ENCODE measurements at places on chromosomes 1 and 21.

DNA sequence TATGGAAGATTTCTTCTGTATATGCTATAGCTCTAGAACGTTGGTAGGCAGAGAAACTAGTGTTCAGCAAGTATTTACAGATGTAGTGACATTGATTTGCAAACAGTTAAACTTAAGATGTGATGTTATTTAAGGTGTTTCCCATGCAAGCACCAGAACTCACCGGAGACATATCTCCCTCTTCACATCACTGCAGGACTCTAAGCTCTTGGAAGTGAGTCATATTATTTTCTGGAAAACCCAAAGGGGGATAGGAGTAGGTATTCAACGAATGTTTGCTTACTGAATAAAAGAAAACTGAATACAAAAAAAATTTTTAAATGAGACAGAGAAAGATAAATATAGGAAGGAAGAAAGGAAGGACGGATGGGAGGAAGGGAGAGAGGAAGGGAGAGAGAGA, 25.0 kb downstream of the RGS4 start:
- no peak for DNase-seq

- no peak for DNase-seq
Observed at GRCh38 chr1:65558215-65558614, 137.7 kb downstream of the LEPR start.

DNA sequence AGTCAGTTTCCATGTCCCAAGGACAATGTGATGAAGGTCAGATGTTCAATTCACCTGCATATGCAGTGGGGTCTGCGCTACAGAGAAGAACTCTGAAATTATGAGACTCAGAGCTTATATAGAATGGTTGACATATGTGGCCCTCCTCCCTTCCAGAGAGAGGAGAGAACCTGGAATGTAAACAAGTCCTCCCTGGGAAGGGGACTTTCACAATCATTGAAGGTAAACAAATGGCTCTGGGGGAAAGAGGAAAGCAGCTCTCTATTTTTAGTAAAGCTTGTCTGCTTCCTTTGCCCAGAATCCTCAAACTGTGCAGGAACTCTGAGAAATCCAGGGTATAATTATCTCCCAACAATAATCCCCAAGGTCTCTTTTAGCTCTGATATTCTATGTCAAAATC, 9.8 kb downstream of the OVGP1 start:
- DNase-seq, result no peak

DNA sequence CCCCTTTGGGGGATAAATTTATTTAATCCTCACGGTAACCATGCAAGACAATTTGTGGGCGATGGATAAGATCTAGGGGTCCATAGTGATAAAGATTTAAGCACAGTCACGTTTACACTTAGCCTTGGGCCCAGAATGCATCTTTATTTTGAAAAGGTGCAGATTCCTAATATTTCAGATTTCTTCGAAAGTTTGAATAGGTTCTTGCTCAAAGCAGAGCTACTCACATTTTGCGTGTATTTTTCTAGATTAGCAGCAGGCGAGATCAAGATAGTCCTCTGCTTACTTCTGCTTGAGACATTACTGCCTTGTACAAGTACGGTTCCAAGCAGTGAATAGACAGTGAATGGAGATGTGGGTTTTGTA, 647 bp downstream of the TSEN15 start:
- no peak for DNase-seq

DNA sequence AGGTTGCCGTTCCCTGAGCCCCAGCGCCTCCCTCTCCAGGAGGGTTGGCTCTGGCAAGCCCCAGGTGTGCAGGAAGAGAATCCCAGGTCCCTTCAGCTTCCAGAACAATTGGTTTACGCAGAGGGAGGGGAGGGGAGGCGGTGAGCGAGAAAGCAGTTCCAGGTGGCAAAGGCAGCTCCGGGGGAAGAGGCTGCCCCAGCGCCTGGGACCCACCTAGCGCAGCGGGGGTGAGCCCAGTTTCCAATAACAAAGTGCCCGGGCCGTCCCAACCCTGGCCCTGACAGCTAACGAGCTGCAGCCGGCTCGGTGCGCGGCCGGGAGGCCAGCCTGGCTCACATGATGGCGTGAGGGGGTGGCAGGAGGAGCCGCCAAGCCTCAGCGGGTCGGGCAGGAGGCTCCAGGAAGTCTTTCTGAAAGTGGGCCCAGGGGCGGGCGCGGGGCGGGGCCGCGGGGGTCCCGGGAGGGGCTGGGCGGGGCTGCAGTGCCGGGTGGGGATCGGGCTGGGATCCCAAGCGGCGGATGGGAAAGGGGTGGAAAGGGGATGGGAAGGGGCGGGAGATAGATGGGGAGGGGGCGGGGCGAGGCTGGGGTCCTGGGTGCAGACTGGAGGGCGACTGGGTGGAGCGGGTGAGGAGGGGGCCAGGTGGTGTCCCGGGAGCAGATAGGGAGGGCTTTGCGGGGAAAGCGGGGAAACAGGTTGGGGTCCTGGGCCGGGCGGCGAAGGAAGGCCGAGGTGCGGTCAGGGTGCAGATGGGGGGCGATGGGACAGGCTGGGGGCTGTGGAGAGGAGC, 22.8 kb downstream of the DHRS3 start:
- DNase-seq, result peak; percentile 79

DNA sequence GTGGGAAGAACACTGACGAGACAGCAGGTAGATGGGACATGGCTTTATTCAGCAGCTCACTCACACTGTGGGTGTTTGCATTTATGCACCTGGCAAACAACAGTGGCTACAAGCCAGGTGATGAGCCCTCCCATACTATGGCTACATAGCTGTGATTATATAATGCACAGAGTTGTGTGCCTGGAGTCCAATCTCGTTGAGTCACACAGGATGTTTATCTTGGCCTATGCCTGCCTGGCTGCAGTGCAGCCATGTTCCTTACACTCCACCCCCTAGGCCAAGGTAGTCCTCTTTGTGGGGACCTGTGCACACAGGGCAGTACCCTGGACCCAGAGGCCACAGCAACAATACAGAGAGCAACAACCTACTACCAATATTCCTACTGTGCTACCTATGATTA, 1643.8 kb downstream of the MRPL39 start:
- no peak for DNase-seq

- DNase-seq, result no peak
Observed at GRCh38 chr1:113895961-113896360, 8.6 kb upstream of the BCL2L15 start.

- DNase-seq, result no peak
Observed at GRCh38 chr1:207029701-207030521, 2.6 kb downstream of the C1orf116 start.

GRCh38 chr1:149849111-149849946, 50.0 kb upstream of the BOLA1 start:
- DNase-seq, result peak; percentile 26

GRCh38 chr1:69363236-69363635, 204.5 kb upstream of the LRRC7 start:
- DNase-seq, result no peak

GRCh38 chr1:90412563-90412962, 304.5 kb downstream of the BARHL2 start:
- DNase-seq, result no peak

DNA sequence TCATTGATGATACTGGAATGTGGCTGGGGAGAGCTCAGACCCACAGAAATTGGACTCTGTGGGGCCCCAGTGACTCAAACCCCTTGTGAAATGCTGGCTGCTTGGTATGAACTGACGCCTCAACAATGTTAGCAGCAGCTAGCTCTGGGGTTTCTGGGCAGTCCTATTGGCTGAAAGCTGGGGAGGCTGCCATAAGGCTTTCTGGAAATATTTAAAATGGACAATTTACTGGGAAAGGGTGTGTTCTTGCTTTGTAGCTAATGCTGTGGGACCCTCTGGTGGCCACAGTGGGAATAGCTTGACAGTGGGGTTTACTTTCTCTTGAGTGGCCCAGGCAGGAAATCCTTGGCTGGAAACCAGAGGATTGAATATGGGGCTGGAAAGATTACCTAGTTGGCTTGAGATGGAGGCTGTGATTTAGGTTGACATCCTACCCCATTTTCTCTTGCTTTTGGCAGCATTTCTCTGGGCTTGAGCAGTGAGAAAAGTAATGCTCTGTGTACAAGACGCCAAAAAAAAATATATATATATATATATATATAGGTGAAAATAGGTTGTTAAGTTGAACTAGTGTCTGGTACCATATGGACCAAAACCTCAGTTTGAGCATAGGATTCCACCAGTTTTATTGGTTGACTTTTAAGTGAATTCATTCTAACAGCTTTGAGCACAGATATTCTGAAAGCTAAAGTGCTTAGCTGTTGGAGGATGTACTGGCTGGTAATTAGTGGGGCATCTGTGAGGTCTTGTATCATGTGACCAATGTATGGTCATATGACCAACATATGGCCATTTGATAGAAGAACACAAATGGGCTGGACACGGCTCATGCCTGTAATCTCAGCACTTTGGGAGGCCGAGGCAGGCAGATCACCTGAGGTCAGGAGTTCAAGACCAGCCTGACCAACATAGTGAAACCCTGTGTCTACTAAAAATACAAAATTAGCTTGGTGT, 8.2 kb upstream of the S100A10 start:
- peak; percentile 76 for DNase-seq

DNA sequence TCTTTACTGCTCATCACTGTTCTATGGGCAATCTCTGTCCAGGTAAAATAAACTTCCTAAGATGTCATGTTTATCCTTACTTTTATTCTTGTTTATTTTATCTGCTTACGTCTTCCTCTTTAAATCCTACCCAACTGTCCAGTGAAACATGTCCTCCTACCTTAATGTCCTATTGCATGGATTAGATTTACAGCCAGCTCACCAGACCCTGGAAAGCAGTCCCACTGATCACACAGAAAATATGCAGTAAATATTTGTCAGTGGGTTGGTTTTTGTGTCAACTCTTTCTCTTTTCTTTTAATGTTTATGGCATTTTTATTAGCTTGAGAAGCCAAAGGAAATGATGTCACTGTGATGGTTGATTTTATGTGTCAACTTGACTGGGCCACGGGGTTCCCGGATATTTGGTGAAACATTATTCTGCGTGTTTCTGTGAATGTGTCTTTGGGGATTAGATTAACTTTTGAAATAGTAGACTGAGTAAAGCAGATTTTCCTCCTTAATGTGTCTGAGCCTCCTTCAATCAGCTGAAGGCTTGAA, 258.3 kb downstream of the SRGAP2C start:
- DNase-seq, result no peak

GRCh38 chr1:196309386-196309785, 298.9 kb downstream of the KCNT2 start:
- DNase-seq, result no peak

- peak; percentile 65 for DNase-seq
Observed at GRCh38 chr1:192632641-192633532, 3.1 kb upstream of the RGS13 start.

DNA sequence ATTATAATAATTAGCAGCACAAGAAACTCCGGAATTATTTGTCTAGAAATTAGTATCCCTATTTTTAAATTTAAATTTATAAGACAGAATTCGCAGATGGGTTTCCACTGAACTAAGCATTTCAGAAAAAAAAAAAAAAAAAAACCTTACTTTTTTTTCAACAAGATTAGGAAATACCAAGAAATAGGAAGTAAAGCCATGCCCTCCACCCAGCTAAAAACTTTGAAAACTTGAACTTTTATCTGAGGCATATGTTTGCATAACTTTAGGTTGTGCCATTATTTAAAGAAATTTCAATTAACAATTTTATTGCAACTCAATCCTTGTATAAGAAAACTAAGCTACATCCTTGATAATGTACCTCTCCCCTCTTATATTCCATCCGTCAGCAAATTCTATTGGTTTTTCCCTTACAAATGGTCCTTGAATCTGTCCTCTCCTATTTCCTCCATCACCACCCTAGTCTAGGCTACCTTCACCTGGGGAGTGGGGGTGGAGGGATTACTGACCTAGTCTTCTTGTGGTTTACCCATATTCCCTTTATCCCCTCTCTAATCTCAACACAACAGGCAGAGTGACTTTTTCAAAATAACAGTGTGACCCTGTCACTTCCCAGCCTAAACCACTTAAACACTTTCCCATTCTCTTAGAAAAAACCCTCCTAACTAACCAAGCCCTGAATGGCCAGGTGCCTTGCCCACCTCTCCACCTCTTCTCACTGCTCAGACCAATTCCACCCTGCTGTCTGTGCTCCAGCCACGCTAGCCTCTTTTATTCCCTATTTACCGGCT, 1.4 kb upstream of the EVI5 start:
- DNase-seq, result no peak

- no peak for DNase-seq
Observed at GRCh38 chr1:43286115-43286514, 734 bp upstream of the C1orf210 start.

DNA sequence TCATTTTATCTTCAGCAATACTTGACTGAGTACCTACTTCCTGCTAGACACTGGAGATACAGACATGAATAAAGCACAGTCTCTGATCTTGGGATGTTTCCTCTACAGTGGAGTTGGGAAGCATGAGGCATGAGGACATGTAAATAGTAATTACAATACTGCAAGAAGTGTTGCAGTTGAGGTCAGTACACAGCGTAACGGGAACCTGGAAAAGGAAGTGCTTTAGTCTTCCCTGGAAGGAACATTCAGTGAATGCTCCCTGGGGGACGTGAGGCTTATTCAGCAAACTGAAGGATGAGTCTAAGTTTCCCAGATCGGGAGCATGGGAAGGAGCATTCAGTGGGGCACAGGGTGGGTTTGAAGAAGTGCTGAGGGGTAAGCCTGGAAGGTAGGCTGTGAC, 112.4 kb downstream of the PIK3R3 start:
- DNase-seq, result no peak

DNA sequence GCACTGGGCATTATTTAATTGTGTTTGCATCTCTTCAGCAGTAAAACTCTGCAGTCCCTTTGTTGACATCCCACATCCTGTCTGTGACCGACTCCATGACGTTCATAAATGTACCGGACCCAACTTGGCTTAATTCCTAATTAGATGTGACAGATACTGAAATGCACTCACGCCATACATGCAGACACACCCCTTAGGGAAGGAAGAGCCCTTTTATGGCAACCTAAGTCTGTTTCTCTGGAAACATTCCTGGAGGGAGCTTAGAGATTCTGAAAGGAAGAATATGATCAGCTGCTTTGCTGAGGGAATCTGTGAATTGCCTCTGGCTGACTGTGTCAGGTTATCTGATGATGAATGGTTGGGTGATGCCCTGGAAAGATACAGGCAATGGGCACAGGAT, 33.4 kb downstream of the ADAMTS5 start:
- no peak for DNase-seq

DNA sequence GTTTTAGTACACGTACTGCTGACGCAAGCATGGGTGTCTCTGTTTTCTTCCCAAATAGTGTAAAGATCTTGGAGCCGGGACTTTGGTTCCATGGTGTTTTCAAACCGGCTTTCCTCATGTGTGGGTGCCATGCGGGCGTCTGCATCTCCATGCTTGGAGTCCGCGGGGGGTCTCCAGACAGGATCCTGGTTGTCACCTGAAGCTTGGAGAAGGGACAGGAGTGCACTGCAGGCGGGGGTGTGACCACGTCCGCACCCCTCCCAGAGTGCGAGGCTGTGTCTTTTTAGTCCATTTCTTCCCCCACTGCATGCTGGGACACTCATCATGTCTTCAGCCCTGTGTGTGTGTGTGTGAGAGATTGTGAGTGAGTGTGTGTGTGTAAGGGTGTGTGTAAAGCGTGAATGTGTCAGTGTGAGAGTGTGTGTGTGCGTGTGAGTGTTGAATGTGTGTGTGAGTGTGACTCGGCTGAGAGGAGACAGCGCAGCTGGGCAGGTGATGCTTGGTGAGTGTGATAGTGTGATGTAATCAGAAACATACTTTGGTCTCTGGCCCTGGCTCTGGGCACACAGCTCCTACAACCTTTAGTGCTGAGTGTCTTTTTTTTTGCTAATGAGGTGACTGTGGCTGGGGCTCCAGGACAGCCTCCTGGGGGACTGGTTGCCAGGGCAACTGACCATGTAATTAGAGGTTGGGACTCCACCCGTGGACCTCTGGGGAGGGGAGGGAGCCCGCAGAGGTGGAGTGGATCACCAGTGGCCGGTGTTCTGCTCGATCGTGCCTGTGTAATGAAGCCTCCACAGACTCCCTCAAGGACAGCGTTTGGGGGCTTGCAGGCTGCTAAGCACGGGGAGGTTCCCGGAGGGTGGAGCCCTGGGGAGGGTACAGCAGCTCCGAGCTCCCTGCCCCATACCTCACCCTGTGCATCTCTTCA, 55.1 kb downstream of the AGPAT3 start:
- DNase-seq, result no peak

All from neural progenitor cell (in vitro differentiated cells).